ENCODE measurements at places on chromosomes 5 and 9.

DNA sequence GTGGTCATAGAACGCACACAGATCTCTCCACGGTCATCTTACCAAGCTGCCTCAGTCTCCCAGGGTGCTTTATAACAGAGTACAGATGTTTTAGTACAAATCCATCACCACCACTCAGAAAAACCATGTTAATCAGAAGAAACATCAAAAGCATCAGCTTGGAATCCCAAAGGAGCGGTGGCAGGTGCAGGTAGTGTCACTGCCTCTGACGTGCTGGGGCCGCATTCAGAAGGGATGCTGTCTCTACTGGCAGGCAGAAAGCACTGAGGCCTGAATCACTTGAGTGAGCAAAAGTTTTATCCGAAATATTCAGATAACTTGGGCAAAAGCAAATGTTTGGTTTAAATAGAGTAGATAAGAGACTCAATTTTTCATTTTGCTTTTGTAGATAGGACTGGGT lies 448.4 kb upstream of the ZNF608 start:
- DNase-seq, result no peak

DNA sequence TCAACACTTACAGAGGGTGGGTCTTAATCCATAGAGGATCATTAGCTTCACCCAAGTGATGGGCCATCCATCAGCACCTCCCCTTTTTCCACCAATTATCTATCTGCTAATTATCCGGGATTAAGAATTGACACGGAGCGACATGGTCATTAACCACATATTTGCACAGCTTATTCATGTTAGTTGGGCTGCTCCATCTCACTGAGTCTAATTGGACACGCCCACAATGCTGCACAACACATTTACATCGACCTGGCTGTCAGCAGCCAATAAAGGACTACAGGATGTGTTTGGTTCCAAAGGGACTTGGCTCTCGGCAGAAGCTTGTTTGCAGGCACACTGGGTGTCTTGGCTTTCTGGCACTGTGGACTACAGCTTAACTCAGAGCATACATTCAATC lies 21.6 kb downstream of the FOXE1 start:
- DNase-seq, result no peak

DNA sequence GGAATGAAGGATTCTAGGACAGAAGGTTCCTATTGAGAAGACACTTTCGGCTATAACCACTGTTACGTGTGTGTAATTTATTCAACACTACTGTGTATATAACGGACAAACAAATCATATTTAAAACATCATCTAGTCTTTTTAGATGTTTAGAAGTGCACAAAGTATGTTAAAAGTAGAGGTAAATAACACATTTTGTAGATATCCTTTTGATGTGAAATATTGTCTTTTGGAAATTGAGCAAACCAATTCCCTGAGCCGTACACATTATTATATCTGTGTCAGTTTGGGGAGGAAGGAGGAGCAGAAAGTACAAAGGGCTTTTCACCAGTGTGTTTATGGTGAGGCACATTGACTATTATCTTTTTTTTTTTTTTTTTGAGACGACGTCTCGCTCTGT lies 39.1 kb upstream of the ANKRD18A start:
- no peak for DNase-seq

- no peak for DNase-seq
Measured at GRCh38 chr5:111070272-111071134, 1.0 kb upstream of the TSLP start.

- no peak for DNase-seq
Measured at GRCh38 chr9:126379661-126380360, 53.2 kb downstream of the MVB12B start.

GRCh38 chr5:172276214-172276613 lies 7.3 kb downstream of the UBTD2 start:
- DNase-seq, result no peak

GRCh38 chr5:55187370-55187769 lies 14.4 kb upstream of the CDC20B start:
- no peak for DNase-seq

DNA sequence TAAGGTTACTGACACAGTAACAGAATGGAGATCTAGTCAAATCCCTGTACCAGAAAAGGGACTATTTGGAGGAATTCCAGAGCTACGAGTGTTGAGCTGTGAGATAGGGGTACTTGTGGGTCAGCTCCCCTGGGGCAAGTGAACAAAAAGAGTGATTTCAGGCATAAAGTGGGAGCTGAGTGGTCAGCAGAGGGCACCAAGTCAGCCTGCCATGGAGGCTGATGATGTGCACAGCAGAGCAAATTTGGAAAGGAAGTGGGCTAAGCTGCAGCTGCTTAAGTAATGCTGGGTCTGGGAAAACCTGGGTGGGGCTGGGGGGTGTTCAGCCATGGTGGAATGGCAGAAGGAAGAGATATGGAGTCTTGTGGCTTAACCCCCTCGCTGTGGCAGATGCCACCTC lies 327.9 kb downstream of the NTRK2 start:
- DNase-seq, result no peak

DNA sequence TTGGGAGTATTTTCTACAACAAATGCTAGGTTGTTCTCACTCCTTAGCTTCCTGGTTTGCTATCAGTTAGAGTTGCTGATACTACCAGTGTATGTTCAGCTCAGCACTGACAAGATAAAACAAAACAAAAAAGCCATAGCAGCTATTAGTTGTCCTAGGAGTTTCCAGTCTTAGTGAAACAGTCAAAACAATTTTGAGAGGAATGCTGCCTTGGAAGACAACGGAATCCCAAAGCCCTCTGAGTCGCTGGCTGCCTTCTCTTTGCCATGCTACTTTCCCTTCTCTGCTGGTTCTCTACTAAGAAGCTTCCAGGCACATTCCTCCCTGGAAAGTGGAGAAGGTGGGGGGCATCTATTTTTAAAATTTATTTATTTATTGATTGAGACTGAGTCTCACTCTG lies 5.4 kb upstream of the CREBRF start:
- DNase-seq, result no peak

DNA sequence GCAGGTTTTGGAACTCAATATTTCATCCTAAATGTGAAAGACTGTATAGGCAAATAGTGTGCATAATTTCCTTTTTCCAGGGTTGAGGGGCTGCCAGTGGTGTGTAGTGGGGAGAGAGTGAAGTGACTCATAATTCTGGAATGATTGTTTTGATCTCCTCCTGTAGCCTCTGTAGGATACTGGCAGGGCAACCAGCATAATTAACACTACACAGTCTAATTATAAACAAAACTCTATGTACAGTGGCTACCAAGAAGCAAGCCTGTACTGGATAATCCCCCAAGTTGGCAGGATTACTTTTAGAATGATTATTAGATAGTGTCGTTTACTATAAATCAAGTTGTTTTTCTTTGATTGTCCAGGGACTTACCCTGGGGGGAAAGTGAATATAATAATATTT lies 32.2 kb downstream of the LNPEP start:
- no peak for DNase-seq

- no peak for DNase-seq
Measured at GRCh38 chr5:14572385-14572784, 9.2 kb upstream of the OTULINL start.

- no peak for DNase-seq
Measured at GRCh38 chr5:109252731-109253130, 157.0 kb downstream of the PJA2 start.

DNA sequence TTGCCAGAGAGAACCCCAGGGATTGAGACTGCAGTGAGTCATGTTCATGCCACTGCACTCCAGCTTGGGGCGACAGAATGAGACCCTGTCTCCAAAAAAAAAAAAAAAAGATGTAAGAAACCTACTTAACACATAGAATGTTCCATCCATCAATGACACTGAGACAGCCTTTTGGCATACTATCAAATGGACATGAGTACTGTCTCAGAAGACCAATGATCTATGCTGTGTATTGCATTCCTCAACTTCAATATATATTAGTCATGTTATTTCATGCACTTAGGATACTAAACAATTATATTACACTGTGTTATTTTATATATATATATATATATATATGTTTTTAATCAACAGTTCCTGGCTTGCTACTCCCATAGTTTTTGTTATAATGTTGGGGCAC lies 57.1 kb upstream of the ANKH start:
- no peak for DNase-seq

- DNase-seq, result no peak
Measured at GRCh38 chr5:116137544-116138378, 52.9 kb downstream of the COMMD10 start.

GRCh38 chr5:173331287-173331686 lies 3.1 kb upstream of the STC2 start:
- no peak for DNase-seq

- no peak for DNase-seq
Measured at GRCh38 chr9:33349743-33350142, 52.6 kb downstream of the AQP7 start.

- DNase-seq, result no peak
Measured at GRCh38 chr9:127971357-127972235, 9.2 kb downstream of the EEIG1 start.

DNA sequence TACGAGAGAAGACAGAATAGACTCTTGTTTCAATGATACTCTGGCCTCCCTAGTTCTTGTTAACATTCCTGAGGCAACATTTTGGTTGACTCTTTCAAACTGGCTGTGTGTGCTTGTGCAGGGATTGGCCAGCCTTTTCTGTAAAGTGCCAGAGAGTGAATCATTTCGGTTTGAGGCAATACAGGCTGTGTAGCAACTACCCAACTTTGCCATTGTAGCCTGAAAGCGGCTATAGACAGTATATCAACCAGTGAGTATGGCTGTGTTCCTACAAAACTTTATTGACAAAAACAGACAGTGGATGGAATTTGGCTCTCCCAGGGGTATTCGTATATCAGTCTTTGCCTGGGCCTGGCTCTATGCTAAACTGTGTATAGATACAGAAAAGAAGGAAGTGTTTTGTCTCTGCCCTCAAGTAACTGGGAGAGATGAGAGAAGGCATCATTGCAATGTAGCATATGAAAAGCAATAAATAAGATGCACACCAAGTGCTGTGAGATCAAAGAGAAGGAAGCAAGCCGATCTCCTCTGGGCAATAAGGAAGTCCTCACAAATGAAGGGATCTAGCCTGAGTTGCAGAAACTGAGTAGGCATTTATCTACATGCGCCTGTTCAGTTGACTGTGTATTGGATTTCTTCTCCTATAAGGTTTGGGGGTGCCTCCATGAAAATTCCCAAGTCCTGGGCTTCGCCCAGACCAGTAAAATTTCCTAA lies 568.0 kb upstream of the KLF4 start:
- DNase-seq, result no peak

- no peak for DNase-seq
Measured at GRCh38 chr5:171310212-171310818, 1.3 kb downstream of the TLX3 start.

DNA sequence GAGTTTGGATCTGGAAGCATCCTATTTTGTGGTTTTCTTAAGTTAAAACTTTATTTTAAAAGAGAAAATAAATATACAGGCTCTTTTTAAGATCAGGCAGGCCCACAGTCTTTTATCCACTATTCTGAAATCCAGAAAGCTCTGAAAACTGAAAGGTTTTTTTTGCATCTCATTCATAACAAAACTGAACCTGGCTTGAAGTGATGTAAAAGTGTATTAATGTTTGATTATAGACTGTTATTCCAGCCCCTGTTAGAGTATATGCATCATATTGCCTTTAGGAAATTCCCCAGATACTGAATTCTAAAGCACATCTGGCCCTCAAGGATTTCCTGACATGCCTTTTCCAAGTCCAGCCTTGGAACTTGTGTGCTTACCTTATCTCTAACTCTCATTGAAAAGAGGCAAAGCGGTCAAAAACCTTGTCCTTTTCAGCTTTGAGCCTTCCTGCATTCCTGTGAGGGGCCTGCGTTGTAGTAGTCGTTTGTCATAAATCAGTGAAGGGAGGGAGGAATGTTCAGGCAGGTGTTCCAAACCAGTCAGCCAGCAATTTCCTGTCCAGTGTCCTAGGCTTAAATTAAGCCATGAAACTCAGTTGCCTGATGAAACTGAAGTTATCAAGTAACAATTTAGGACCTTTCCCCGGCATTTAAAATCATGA lies 110.4 kb downstream of the TLE4 start:
- no peak for DNase-seq

DNA sequence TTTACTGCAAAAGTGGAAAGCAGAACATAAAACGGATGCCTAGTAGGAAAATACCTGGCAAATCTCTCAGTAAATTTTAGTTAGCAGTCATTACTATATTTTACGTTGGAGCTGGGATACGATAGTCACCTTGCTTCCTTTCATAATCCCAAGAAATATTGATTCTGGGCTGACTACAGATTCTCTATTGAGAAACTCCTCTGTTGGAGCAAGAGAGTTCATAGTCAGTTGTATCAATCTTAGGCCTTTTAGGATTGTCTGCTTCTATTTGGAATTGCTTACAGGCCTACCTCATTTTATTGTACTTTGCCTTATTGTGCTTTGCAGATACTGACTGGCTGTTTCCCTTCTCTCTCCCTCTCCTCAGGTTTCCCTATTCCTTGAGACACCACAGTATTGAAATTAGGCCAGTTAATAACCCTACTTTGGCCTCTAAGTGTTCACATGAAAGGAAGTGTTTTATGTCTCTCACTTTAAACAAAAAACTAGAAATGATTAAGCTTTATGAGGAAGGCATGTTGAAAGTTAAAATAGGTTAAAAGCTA lies 233.7 kb upstream of the TARS1 start:
- DNase-seq, result no peak

GRCh38 chr5:142819825-142820224 lies 49.6 kb downstream of the ARHGAP26 start:
- DNase-seq, result no peak

- no peak for DNase-seq
Measured at GRCh38 chr5:102523541-102524175, 24.9 kb upstream of the SLCO6A1 start.

GRCh38 chr9:122276096-122276495 lies 11.4 kb downstream of the MRRF start:
- DNase-seq, result no peak

DNA sequence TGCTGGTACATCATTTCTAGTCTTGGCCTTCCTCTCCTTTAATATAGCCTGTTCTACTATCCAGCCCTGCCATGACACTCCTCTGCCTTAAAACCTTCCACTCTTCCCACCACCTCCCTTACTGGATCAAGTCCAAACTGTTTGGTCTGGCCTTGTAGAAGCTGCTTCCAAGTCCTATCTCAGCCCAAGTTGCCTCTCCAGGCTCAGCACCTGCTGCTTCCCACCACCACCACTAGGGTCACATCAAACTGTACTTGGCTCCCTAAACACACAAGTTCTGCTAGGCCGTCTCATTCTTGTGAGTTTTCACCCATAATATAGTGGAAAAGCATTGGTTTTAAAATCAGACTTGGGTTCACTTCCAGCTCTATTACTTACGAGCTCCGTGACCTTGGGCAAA lies 1.4 kb downstream of the NDUFA8 start:
- no peak for DNase-seq
